ENCODE measurements at places on chromosomes 5 and 9. TPM values are rescaled to one million over a fixed set of nuclear protein-coding genes. Genes with fewer than 3 reads are reported as not detected.

Gene FUT7
- polyA plus RNA-seq: not detected

Gene GAS1
- 0.72 TPM for polyA plus RNA-seq

Gene ISCA1
- 20.0 TPM for polyA plus RNA-seq

Gene PCDHGB6
- polyA plus RNA-seq: 0.04 TPM

Gene ENTR1
- polyA plus RNA-seq: 54.1 TPM

Gene HARS1
- 76.6 TPM for polyA plus RNA-seq

Gene CDKN2AIPNL
- polyA plus RNA-seq: 40.7 TPM

Gene N4BP3
- 2.7 TPM for polyA plus RNA-seq

Gene TXNDC8
- not detected for polyA plus RNA-seq

Gene TLR4
- not detected for polyA plus RNA-seq

Gene SLC6A3
- not detected for polyA plus RNA-seq

Gene IFNA13
- polyA plus RNA-seq: not detected

Gene SPTLC1
- 36.6 TPM for polyA plus RNA-seq

Gene WNT8A
- polyA plus RNA-seq: not detected

Gene GGTA1
- not detected for polyA plus RNA-seq

Gene IRF1
- 18.0 TPM for polyA plus RNA-seq

Gene BHMT2
- 0.03 TPM for polyA plus RNA-seq

Gene AGXT2
- not detected for polyA plus RNA-seq

Gene GPRIN1
- polyA plus RNA-seq: 11.4 TPM

Gene IL4
- not detected for polyA plus RNA-seq

Gene PCDHGA3
- 0.01 TPM for polyA plus RNA-seq

Gene CNOT6
- polyA plus RNA-seq: 9.2 TPM

Gene CER1
- polyA plus RNA-seq: not detected

Gene TEK
- polyA plus RNA-seq: not detected

Gene ZDHHC11B
- not detected for polyA plus RNA-seq

Gene RLN1
- polyA plus RNA-seq: 0.18 TPM

Gene FOCAD
- 9.1 TPM for polyA plus RNA-seq

Gene CTSV
- polyA plus RNA-seq: 43.6 TPM

Gene C5orf58
- polyA plus RNA-seq: not detected

Gene SPINK1
- 0.17 TPM for polyA plus RNA-seq

Gene PELO
- polyA plus RNA-seq: 21.4 TPM

Gene TAF11L5
- not detected for polyA plus RNA-seq

Gene SOHLH1
- polyA plus RNA-seq: not detected

Gene FRMD3
- 0.01 TPM for polyA plus RNA-seq

Data from foreskin keratinocyte (primary cell).